ENCODE measurements at places on chromosomes 3 and 15. TPM values are rescaled to one million over a fixed set of nuclear protein-coding genes. Genes with fewer than 3 reads are reported as not detected.

GRCh38 chr15:65816441-65816840 lies 24.3 kb upstream of the DENND4A start:
- no peak for DNase-seq

- no peak for DNase-seq
These were observed 29.4 kb downstream of the TTC14 start for GRCh38 chr3:180631317-180631716.

DNA sequence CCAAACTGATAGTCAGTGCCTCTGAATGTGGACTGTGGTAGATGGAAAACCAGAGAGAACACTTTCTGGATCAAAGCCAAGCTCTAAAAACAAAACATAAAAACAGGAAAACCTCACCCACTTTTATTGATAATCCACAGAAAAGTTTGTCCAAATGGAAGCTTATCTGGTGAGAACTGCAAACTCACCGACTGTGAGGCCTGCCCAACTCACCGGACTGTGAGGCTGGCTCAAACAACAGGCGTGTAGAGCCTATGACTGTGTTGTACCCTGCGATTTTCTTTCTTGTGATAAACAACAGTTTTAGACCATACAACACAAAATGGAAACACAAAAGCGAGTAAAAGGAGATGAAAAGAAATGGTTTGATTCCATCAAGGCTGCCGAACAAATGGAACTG lies 7.2 kb downstream of the PRR23C start:
- no peak for DNase-seq

MNS1 gene
- 4.3 TPM for total RNA-seq

TASOR gene
- 37.6 TPM for total RNA-seq

SATB1 gene
- 23.4 TPM for total RNA-seq

SH3GL3 gene
- total RNA-seq: 11.0 TPM
